ENCODE measurements at places on chromosomes 2 and 18.

DNA sequence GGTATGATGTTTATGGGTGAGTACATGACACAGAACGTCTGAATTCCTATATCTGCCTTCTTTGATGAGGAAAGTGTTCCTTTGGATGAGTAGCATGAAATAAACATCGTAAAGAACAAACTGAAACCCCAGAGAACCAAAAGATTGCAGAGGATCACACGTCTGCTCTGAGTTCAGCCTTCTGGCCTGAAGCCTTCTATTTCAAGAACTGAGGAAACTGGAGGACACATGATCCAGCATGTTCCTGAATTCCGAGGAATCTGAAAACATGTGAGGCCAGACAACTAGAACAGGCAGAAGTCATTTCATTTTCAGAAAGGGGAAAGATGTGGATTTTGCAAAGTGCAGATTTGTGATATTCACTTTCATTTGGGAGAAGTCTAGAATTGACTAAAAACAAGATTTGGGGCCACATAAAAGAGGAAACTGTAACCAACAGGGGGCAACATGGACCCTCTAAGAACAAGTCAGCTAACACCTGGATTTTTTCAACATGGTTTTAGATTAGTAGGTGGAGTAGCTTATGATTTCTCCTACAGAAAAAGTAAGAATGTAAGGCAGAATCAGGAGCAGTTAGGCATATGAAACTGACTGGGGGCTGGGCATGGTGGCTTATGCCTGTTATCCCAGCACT, 8.3 kb downstream of the SULT6B1 start:
- no peak for DNase-seq

GRCh38 chr2:174802459-174802858, 38.2 kb upstream of the CHRNA1 start:
- no peak for DNase-seq

DNA sequence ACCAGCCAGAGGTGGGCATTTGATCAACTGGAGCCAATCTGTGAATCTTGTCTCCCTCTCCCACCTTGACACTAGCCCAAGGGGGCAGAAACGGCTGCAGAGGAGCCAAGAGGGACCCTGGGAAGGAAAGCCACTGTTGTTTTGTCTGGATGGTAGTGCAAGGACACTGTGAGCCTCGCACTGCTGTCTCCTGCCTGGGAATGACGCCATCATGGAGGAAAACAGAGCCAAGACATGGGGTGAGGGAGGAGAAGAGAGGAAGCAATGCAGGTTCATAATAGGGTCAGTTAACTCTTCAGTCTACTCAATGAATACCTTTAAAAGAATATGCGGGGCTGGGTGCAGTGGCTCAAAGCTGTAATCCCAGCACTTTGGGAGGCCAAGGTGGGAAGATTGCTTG, 231.1 kb upstream of the AGAP1 start:
- DNase-seq: no peak

DNA sequence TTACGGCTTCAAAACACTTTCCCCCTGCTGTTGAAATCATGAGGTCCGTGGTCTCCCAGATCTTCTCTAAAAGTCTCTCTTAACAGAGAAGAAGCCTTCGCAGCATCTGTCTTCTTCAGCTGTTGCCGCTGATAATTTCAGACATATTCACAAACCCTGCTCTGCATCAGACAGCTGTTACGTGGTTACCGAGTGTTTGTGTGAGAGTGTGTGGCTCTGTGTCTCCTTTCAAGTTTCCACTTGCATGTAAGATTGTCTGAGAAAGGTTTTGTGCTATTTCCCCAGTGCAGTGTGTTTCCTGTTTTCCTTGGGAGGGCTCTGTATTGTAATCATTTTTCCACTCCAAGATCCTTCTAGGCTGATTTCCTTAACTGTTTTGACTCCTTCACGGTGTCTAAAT, 32.8 kb downstream of the MAIP1 start:
- no peak for DNase-seq

GRCh38 chr2:151520976-151521375, 111.3 kb downstream of the RIF1 start:
- no peak for DNase-seq

- DNase-seq: no peak
Observed at GRCh38 chr18:34031810-34032209, 192.9 kb downstream of the NOL4 start.

DNA sequence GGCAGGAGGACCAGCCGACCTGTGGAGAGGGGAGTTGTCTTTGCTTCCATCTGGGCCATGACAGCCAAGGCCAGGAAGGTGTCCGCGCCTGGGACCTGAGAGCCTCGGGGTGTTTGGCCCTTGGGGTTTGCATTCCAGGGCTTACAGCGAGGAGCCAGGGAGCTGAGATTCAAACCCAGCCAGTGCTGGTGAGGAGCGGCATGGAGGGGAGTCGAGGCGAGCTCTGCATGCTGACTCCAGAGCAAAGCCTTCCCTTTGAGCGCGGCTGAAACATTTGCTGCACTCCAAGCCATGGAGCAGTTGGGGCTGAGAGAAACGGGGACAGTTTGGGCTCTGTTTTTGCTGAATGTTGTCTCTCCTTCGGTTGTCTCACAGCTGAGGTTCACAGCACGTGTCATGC, 77.4 kb downstream of the TWIST2 start:
- no peak for DNase-seq

GRCh38 chr2:58932801-58933200, 691.7 kb upstream of the FANCL start:
- no peak for DNase-seq

DNA sequence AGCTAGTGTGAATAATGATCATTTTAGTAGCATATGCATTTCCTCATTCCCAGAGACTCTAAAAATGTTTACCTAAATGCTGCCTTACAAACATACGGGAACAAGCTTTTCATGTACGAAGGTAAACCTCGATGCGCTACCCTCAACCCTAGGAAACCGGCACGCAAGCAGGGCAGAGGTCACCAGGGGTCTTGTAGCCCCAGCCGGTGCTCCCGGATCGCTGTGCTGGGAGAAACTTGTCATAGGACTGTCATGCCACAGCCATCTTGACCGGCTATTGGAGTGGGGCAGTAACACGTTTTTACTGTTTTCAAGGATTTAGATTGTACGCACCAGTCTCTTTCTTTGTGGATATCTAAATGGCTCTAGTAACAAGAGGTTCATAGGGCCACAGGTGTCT, 34.8 kb upstream of the NFATC1 start:
- DNase-seq: no peak

- DNase-seq: no peak
Observed at GRCh38 chr2:44801841-44802776, 139.4 kb upstream of the SIX3 start.

- DNase-seq: no peak
Observed at GRCh38 chr18:50656841-50657470, 97.1 kb downstream of the MAPK4 start.

- no peak for DNase-seq
Observed at GRCh38 chr2:42133771-42134195, 35.4 kb upstream of the EML4 start.

DNA sequence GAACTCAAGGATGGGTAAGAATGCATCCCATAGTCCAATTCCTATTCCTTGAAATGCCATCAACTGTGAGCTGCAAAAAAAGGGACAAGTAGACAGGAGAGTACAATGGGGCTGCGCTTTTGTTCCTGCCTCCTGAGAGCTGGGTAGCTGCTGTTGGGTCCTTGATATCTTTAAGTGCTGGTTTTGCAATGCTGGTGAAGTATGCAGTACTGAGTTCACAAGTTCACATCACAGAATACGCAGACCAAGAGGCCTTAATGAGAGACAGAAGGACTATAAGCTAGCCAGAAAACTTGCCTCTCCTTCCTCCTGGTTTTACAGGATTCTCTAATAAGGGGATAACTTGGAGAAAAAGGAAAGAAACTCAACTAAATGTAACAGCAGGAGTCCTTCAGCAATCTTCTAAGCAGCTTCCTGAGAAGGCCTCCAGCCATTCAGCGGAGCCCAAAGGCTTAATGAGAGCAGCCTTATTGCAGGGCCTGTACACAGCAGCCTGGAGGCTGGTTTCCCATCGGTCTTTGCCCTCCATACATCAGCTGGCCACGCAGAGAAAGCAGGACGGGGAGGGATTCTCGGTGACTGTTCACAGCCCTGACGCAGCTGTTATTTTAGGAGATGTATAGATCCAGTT, 293.1 kb downstream of the CDCA7 start:
- no peak for DNase-seq

GRCh38 chr2:142222715-142223114, 91.9 kb upstream of the LRP1B start:
- DNase-seq: no peak

DNA sequence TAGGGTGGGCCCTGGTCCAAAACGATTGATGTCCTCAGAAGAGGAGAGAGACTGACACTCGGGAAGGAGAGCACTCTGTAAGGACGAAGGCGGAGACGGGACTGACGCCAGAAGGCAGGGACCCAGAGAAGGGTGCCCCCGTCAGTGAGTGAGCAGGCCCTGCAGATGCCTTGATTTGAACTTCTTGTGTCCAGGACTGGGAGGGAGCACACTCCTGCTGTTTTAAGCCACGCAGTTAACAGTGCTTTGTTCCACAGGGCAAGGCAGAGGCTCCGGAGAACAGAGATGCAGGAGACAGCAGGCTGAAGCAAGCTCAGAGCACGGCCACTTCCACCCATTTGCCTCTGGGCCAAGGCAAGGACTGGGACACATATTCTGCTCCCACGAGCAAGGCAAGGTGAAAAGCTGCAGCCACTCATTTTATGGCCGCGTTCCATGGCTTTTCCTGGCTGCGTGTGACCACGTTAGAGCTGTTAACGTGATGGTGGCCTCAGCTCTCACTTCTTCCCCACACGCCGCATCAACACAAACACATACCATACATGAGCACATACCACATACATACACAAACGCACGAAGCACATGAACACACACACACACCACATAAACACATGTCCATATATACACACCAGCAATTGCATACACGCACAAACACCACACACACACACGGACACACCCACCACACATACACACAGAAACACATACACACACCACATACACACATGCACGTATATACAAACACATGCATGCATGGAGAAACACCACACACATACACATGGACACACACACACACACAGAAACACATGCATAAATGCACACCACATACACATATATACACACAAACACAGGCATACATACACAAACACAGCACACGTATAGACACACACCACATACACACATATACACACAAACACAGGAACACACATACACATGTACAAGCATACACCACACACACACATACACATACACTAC, 521.0 kb upstream of the MYT1L start:
- DNase-seq: no peak

GRCh38 chr2:144137705-144138428, 382.1 kb downstream of the ZEB2 start:
- no peak for DNase-seq

- no peak for DNase-seq
Observed at GRCh38 chr2:11500702-11501303, 33.0 kb upstream of the GREB1 start.

Data from activated T-helper 9 cell treated with anti-CD3 and anti-CD28 coated beads, Interleukin-2, amount 50 U/mL, for 16 hours (primary cell).